ENCODE measurements at places on chromosomes 6 and 20. TPM values are rescaled to one million over a fixed set of nuclear protein-coding genes. Genes with fewer than 3 reads are reported as not detected.

- no peak for DNase-seq
These were observed 1.4 kb downstream of the STAU1 start for GRCh38 chr20:49186535-49187329.

- no peak for DNase-seq
These were observed 8.4 kb downstream of the FOXS1 start for GRCh38 chr20:31836853-31837608.

DNA sequence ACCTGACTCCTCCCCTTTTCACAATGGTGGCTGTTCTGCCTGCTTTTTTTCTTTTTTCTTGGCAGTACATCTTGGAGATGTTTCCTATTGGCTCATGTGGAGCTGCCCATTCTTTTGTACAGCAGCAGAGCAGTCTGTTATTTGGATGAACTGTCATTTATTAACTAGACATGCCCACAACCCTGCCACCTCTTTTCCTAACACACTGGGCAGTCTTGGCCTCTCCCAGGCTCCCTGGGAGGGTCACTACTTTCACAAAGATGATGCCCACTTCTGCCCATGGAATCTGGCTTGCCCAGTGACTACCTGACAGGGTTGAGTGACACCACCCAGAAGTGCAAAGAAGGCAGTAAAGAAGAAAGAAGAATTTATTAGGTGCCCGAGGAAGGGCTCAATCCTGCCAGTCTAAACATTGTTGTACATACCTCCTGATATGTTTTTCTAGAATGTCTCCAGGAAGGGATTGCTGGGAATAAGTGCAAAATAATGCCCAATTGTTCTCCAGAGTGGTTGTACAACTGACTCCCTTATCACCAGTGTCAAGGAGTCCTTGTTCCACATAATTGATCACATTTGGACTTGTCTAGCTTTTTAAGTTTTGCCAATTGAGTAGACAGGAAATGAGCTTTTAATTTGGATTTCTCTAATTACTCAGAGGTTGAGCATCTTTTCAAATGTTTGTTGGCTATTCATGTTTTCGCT lies 19.7 kb upstream of the SCRT2 start:
- DNase-seq: no peak

DNA sequence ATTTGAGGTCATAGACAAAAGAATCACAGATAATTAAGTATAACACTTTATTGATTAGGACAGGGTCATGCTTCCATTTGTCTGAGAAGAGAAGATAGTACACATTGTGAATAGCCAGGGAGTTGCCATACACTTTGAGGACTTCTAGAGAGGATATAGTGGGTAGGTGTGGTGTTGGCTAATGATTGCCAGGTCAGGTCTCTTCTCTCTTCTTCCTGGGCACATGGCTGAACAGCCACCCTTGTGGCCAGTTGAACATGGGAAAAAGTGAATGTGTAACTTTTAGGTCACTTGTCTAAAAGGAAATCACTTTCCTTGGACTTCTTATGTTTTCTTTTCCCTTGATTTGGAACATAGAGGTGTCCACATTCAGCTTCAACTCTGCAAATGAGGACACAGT lies 772.1 kb upstream of the MAP3K7 start:
- DNase-seq: no peak

DNA sequence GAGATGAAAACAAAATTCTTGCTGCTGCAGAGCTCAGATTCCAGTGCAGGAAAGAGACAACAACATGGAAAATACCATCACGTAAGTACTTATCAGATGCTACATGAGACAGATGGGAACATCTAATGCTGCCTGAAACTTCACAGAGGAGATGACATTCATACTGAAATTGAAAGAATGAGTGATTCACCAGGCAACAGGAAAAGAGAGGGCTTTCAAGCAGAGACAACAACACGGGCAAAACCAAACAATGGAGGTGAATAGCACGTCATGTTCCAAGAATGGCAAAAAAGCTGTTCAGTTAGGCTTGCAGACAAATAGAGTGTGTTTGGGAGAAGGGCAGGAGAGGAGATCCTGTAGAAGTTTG lies 39.3 kb downstream of the GTF2H5 start:
- no peak for DNase-seq

DNA sequence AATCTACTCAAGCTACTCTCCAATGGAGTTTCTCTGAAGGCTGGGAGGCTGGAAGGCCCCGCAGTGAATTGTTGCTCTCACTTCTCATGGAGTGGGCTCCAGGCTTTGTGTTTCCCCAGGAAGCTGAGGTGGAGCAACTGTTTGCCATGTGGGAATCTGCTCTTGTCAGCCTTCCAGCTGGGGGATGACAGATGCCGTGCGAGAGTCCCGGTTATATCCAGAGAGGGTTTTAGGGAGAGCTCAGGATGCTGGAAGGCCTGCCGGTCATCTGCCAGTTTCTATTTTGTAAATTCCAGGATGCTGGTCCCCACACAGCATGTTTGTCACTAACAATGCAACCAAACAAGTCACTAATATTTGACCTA lies 98.2 kb upstream of the NAA20 start:
- DNase-seq: no peak

DNA sequence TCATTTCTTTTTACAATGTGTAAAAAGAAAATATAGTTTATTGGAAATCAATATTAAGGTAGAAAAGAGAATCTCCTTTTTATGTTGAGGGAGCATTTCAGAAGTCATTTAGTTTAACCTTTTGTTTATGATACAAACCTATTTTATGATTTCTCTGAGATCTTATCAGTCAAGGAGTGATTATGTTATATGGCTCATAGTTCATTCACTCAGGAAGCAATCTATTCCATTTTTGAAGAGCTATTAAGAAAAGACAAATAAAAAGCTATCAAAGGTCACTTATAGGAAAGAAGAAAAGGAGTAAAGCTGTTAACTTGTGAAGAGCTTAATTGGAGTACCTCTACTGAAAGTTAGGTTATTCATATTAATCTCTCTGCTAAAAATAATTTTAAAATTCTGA lies 526.6 kb upstream of the JAG1 start:
- DNase-seq: no peak

DNA sequence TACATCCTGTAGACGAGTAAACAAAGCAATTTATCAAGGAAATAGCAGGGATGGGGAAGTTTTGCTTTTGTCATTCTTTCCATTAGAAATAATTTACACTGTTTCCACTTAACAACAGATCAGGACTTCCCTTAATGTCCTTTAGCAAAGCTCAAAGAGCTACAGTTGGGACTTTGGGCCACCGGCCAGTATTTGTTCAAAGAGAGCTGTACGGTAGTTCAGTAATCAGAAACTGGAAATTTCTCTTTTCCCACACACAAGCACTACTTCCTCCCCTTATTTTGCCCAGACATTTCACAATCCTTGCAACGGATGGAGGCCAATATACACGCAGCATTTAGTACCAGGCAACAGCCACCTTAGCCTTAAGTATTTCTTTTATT lies 12.1 kb upstream of the HINT3 start:
- DNase-seq: peak; percentile 90

DNA sequence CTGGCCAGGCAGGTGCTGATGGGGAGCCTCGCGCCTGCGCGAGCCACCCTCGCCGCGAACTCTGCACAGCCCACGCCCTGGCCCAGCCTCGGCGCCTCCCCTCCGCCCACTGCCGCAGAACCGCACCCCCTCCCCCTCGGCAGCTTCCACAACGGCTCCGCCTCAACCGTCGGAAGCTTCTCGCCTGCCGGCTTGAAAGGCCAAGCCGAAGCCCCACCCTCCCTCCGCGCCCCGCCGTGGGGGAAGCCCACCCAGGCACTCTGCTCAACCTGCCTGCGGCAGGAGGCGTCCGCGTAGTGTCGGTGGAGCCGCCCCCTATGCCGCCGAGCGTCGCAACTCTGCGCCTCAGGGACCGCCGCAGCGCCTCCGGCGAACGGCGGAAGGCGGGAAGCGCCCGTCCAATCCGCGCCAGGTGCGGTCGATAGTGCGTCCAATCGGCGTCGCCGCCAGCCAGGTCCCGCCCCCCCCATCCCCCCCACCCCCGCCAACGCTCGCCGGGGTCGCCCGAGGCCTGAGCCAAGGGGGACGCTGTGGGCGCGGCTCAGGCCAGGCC lies at the start of gene SYCP2:
TSS of gene SYCP2 (minus strand) at position 342 of the 553 bp plus-strand sequence. CDS start 11,224 bp downstream, outside the sequence.
- DNase-seq: no peak

DNA sequence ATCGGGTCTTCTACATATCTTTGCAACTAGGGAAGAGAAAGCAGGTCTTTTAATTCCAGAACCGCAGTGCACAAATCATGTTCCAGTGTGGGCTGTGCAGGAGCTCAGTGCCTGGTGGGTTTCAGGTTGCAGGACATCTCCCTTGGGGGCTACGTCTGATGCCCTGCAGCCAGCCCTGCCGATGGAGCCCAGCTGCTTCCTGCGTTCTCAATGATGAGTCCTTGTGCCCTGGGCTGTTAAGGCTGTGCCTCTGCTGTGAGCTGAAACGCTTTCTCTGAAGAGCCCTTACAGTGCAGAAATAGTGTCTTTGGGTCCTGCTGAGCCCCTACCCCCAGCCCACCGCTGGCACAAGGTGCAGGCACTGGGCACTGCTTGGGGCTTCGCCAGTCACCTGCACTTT lies 192.9 kb downstream of the SYNDIG1 start:
- DNase-seq: no peak

DNA sequence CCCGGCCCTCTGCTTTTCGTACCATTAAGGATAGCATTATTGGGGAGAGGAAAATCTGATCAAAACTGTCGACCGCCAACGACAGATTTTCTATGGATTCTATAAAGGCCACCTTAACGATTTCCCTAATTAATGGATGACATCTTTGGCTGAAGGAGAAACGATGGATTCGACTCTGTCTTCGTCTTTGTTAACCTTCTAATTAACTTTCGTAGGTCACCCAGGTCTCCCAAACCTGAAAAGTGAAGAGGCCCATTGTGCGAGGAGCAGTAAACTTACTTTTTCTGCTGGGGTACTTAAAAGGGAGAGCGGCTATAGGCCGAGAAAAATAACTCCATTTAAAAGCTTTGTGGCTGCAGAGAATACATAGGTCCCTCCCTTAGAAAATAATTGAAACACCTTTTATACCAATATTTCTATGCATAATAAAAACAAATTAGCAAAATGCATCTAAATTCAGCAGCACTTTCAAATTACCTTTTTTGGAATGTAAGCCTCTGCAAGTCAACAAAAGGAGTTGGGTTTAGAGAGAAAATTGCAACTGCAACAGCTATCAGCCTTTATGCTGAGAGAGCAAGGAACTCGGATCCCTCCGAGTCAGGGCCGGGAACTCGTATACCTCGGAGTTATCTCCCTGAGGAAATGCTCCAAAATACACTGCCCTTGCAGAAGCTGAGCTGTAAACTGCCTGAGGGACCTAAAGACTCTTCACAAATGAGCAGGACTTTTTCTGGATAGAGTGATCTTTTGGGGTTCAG lies 31.4 kb upstream of the NR2E1 start:
- no peak for DNase-seq

- no peak for DNase-seq
These were observed 16.1 kb upstream of the PPP1R14C start for GRCh38 chr6:150126641-150127291.

DNA sequence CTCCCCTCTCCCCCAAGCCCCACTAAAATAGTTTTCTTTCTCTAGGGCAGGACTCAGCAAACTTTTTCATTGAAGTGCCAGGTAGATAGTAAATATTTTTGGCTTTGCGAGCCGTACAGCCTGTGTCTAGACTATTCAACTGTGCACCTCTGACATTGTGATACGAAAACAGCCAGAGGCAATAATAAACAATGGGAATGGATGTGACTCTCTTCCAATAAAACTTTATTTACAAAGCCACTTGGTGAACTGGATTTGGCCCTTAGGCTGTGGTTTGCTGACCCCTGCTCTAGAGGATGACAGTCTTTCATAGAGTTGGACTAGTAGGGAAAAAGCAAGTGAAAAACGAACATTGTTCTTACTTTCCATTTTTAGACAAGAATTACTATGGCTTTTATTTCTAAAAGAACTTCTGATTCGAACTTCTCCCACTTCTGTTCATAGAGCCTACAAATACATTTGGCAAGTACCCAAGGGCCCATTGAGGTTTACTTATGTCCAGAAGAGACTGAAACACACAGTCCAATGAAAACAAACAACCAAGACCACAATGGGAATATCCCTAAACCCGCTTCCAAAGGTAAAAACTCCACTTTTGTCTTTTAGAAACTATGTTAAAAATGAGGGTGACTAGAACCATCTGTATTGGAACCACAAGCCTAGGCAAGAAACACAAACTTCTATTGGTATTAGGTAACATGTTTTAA lies 46.4 kb upstream of the CDKAL1 start:
- DNase-seq: no peak

GRCh38 chr6:73542891-73543290 lies 22.1 kb upstream of the EEF1A1 start:
- no peak for DNase-seq

DNA sequence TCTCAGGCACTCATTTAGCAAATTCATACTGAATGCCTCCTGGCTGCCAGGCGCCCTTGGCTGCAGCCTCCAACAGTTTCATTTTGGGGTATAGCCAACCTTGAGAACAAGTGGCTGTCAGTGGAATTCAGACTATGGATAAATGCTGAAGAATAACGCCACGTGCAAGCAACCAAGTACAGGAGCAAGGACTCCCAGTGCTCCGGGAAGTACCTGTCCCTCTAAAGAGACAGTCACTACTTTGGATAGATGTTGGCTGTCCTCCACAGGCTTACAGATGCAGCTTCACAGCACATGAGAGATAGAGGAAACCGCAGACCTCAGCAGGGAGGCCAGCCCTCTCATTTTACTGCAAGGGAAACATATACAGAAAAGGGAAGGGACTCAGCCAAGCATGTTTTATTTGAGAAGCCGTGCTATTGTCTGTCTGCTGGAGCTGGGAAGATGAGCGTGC lies 658.2 kb downstream of the PTPRT start:
- DNase-seq: no peak

DNA sequence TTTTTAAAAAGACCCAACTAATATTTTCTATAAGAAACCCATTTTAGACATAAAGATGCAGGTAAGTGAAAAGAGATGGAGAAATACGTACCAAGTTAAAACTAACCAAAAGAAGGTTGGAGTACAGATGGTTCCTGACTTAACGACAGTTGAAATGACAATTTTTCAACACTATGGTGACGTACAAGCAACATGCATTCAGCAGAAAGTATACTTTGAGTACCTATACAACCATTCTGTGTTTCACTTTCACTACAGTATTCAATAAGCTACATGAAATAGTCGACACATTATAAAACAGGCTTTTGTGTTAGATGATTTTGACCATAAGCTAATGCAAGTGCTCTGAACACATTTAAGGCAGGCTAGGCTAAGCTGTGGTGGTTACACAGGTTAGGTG lies 228.9 kb downstream of the RNGTT start:
- DNase-seq: no peak

DNA sequence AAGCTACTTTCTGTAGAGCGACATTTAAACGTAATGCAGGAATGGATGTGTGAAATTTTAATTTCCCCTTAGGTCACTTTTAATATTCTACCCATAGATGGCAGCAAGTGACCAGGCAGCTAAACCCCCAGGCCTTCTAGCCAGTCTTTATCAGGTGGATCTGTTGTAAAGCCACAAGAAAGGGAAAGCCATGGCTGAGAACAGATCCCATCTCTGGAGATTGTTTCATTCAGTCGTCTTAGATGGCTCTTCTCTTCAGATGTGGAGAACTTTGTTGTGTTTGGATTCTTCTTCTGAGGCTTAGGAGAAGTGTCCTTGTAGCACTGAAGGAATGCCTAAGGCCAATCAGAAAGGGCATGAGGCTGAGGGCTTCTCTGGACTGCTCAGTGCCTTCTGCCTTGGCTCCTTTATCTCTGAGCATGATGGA lies 15.8 kb upstream of the RNF182 start:
- DNase-seq: peak; percentile 48

The SMLR1 gene
- not detected for total RNA-seq

The PHACTR1 gene
- total RNA-seq: not detected

The ENPP4 gene
- total RNA-seq: 7.3 TPM

The OR2B6 gene
- not detected for total RNA-seq

The CYP24A1 gene
- total RNA-seq: 0.12 TPM

The CLPSL1 gene
- total RNA-seq: not detected

The TBXT gene
- 2,059 TPM for total RNA-seq

The TAF8 gene
- total RNA-seq: 15.6 TPM

The TP53TG5 gene
- not detected for total RNA-seq
